Left renal pelvis (tissue), 4 donors: ENCODE measurements at places on chromosomes 1 and 21. TPM values are rescaled to one million over a fixed set of nuclear protein-coding genes. Genes with fewer than 3 reads are reported as not detected.

NPR1 gene
- 36.2 TPM for polyA plus RNA-seq

FAM78B gene
- 1.6 TPM for polyA plus RNA-seq

- no peak for DNase-seq
These were observed 901.2 kb downstream of the TTLL7 start for GRCh38 chr1:83097715-83098114.

DNA sequence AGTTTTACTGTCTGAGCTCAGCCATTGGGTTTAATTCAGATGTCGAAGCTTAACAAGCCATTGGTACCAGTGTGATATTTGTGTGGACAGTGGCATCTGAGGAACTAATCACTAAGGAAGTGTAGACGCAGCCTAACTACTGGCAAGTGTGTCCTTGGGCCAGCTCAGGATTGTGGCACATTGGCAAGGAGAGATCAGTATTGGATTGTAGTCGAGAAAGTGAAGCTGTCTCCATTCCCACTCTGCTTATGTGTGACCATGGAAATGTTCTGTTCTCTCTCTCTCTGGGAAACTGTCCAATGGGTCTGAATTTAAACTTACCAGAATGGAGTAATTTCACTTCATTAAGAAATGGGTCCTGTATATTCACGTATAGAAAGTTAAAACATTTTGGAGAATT, 112.2 kb downstream of the ITSN1 start:
- no peak for DNase-seq

GRCh38 chr1:85330214-85330631, 53.8 kb upstream of the BCL10 start:
- DNase-seq: no peak
